Adrenal gland (tissue), 19 donors: ENCODE measurements at places on chromosomes 11 and 22. TPM values are rescaled to one million over a fixed set of nuclear protein-coding genes. Genes with fewer than 3 reads are reported as not detected.
A peak's percentile ranks its signal among the peaks of the same experiment; 100 is the strongest.

- peak; percentile 33 for DNase-seq
These were observed 15.7 kb upstream of the KCTD14 start for GRCh38 chr11:78038697-78039313.

GRCh38 chr11:94272738-94273313, 31.6 kb upstream of the IZUMO1R start:
- DNase-seq, result peak; percentile 63

DNA sequence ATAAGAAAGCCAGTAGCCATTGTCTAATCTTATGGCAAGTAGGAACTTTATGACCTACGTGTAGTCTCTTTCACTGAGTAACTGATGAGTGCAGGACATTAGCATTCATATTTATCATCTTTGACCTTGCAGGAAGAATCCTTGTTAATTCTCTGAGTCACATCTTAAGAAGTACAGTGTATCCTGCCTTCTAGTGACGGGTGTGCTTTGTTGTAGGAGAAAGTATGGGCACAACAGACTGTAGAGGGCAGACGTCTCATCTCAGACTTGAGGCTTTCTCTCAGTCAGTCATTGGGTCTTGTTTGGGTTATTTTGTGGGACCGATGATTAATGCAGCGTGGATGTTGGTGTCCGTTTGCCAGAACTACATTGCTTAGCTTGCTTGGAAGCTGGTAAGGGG, 6.8 kb downstream of the RNF214 start:
- no peak for DNase-seq

- no peak for DNase-seq
These were observed 88.1 kb downstream of the MED15 start for GRCh38 chr22:20595461-20595860.

DNA sequence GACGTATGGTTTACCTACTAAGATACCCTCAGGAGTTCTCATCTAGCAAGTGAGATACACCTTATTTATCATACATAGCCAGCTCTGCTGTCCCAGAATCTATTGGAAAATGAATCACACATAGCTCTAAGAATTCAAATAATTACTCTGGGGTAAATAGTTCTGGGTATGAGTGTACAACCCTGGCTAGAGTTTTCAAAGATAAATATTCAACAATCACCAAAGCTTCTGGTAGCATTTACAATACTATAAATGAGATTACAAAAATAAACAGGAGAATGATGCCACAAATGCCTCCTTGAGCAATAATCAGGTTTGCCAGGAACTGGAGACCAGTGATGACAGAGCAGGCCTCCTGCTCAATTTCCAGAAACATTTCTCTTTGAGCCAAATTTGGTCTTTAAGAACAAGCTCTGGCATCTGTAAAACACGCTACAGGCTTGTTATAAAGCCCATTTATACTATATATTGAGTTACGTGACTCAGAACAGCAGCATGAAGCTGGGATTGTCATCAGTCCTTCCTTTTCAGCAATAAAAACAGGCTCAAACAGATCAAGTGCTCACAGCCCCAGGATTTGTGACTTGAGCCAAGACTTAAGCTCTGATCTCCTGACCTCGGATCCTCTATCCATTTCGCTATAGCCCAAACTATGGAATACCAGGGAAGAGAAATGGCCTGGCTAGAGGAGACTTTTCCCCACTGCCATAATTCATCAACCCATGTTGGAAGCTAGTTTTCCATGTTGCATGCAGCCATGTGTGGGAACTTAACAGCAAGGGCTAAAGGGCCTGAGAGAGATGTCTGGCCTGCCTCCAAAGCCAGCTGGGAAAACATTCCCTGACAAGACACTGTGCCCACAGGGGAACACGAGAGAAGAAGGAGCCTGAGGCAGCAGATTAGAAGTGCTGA, 19.7 kb downstream of the RAB30 start:
- peak; percentile 67 for DNase-seq

GRCh38 chr11:74820763-74821162, 72.1 kb downstream of the RNF169 start:
- DNase-seq, result no peak

Gene MRGPRX3
- polyA plus RNA-seq, result not detected

Gene CNIH2
- polyA plus RNA-seq, result 13.4 TPM

Gene FGF4
- polyA plus RNA-seq, result not detected
